ENCODE measurements at places on chromosomes 1 and 21.
A peak's percentile ranks its signal among the peaks of the same experiment; 100 is the strongest.

DNA sequence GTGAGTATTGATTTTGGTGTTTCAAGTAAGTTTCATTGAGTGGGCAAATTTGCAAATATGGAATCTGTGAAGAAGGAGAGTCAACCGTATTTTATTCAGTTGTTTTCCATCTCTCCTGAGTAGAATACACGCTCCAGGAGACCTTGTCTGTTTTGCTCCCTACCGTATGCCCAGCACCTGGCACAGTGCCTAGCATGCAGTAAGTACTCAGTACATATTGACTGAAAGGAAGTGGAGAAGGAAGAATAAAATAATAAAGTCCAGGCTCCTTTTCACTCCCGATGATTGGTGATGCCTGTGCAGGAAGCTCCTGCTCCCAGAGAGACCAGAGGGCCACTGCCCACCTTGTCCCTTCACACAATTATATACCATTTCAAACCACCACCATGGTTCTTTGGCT lies 59.4 kb upstream of the NEK2 start:
- no peak for DNase-seq

GRCh38 chr1:155176544-155177071 lies 3.0 kb downstream of the TRIM46 start:
- DNase-seq = peak; percentile 57

GRCh38 chr1:118116401-118116800 lies 68.6 kb downstream of the SPAG17 start:
- DNase-seq = no peak

- DNase-seq = no peak
These were observed 57.6 kb downstream of the WLS start for GRCh38 chr1:68174738-68175113.

DNA sequence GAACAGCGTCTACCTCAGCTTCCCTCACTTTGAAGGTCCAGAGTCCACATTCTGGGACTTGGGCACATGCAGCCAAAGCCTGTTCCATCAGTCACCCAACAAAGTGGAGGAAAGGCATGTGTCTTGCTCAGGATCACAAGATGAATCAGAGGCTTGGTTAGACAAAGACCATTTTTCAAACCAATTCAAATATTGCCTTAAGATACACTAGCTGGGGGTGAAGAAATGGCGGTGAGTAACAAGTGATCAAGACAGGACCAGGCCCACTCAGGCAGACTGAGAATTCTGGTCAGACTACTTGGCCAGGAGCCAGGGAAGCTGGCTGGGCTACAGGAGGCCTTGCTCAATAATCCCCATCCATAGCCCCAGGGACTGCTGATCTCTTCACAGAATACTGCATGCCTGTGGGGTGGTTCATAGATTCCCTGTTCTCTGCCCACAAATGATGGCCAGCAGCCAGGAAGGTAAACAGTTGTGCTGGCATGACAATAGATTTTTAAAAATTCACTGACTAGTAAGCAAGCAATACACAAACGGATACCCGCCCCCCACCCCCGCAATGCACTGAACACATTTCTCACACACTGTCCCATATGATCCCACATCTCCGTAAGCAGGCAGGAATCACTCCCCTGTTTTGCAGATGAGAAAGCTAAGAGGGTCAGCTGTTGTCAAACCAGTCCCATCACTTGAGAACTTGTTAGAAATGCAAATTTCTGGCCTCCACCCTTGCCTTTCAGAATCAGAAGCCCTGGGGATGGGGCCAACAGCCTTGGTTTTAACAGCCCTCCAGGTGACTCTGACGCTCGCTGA lies 27.2 kb downstream of the ERI3 start:
- no peak for DNase-seq

DNA sequence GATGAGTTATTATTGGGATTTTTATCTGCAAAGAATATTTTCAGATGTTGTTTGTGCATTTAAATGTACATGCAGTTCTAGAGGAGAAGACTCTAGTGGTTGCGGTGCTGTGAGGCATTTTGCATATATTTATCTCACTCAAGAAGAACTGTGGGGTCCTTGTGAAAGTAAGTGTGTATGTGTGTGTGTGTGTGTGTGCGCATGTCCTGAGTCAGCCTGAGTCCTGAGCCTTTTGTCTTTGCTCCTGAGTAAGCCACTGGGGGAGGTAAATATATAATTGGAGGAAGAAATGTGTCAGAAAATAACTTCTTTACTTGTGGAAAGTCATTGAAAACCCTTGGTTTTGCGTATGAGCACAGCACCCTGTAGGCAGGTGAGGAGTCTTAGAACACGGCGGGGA lies 55.6 kb upstream of the CD34 start:
- no peak for DNase-seq

GRCh38 chr1:63818567-63819325 lies 44.9 kb downstream of the ROR1 start:
- no peak for DNase-seq

DNA sequence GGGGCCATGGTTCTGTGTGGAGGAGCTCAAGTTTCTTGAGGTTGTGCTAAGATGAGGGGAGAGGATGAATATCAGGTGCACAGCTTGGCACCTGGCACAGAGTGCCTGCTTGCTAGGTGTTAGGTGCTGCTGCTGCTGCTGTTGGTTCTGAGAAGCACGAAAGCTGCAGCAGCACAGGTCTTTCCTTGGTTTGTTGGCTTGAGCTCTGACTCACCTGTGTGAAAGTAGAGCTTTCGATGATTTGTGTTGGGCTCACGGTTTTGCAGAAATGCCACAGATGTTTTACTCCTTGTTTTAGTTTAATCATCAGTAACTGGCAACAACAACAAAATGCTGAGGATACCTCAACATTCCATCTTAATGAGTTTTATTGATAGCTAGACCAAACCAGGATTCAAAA lies 221.6 kb downstream of the BRINP2 start:
- DNase-seq = no peak

DNA sequence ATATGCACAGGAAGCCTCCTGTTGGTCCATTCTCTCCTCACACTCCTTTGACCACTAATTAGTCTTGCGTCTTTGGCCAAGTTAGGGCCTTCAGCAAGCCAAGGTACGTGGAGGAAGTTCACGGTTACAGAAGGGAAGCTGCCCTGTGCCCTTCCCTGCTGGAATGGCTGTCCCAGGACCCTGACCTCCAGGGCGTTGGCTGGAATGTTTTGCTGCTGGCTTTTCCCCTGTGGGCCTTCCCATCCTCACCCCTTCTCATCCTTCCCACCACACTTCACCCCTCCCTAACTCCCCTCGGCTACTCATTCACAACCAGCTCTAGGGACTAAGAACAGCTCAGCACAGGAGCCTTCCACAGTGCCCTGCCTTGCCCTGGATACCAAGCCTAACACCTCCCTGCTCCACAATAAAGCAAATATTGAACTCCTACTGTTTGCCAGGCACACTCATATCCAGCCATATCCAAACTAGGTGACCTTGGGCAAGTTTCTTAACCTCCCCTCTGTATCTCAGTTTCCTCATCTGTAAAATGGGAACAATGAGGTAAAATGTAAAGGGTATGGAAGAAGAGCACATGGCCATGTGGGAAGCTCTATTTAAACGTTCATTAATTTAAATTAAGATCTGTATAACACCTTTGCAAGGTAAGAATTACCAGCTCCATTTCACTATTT lies 8.8 kb upstream of the CDCP2 start:
- no peak for DNase-seq

- DNase-seq = no peak
These were observed 7.7 kb downstream of the METTL18 start for GRCh38 chr1:169786974-169787373.

- DNase-seq = peak; percentile 82
These were observed 16.0 kb upstream of the GBP1 start for GRCh38 chr1:89081005-89081404.

- DNase-seq = no peak
These were observed 31.4 kb downstream of the SLC30A7 start for GRCh38 chr1:100927276-100927675.

GRCh38 chr1:72284348-72285073 lies 2.2 kb upstream of the NEGR1 start:
- no peak for DNase-seq

GRCh38 chr1:178724376-178724727 lies 692 bp upstream of the RALGPS2 start:
- DNase-seq = no peak

DNA sequence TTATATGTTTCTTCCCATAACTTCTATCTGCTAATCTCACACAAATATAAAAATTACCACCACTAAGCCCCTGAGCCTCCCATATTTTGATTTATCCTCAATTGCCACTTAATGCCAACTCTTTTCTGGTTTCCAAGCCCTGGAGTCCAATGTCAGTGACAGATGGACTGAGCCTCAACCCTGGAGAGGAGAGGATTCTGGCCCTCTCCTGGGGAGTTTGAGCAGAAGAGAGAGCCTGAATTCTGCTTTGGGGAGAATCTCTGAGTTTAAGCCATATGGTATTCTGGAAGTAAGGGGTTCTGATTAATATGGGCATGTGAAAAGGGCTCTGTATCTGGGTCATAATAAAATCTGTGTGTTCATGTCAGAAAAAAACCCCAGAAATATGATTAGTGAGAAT lies 8.5 kb downstream of the CADM3 start:
- no peak for DNase-seq

DNA sequence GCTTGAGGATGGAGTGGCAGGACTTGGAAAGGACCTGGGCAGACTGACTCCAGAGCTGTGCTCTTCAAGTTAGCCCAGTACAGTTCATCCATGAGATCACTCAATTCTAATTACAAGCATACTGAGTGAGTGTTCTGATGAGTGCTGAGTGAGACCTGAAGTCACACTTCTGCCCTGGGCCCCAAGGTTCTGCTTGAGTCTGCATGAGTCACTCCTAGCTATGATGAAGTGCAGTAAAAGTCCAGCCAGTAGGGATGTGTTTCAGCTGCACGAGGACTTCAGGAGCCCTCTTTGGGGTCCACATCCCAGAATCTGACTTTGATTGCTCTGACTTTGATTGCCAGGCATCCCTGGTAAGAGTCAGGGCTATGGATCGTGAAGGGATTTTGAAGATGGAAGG lies 35.8 kb downstream of the PLEKHA6 start:
- no peak for DNase-seq

DNA sequence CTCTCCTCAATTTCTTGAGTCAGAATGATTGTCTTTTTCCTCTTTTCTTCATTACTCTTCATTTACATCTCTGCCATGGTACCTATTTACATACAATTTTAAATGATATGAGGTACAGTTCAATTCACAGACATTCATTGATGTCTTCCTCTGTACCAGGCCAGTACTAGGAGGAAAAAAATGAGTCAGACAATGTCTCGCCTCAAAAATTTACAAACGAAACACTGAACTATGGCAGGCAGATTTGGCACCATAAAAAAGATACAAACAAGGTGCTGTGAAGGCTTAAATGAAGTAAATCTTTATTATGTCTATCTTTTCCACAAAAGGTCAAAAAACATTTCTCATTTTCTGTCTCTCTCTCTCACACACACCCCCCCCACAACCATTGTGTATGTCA lies 71.0 kb downstream of the RGS13 start:
- no peak for DNase-seq

GRCh38 chr1:12185036-12185917 lies 18.5 kb downstream of the TNFRSF1B start:
- no peak for DNase-seq

DNA sequence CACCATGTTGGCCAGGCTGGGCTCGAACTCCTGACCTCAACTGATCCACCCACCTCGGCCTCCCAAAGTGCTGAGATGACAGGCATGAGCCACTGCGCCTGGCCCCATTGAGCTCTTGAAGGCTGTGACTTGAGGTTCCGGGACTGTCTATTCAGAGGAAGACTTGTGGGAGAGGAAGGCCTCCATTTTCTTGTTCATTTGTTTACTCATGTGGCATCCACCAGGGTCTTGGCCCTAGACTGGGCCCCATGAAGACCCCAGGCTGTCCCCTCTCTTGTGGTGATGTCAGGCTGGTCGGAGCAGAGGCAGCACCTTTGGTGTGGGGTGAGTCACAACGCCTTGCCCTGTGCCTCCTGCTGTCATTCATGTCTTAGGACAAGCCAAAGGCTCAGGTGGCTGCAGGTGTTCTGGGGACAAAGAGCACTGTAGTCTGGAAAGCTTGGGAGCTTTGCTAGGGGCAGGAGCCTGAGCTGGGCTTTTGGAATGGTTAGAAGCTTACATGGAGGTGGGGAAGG lies 224.6 kb upstream of the C1orf174 start:
- DNase-seq = no peak

DNA sequence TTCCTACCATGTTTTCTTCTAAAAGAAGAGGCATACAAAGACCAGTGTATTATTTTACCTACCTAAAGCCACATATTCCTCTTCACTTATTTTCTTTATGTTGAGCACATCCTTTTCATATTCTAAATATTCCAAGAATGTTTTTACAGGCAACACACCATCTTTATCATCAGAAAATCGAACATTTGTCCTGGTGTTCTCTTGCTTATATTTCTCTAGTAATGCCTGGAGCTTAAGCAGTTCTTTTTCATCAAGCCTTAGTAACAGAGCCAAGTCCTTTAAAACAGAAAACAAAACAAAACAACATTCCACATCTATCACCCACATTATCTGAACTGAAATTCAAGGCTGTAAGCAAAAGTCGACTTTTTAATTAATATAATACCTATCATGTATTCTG lies 88.7 kb downstream of the IARS2 start:
- no peak for DNase-seq

DNA sequence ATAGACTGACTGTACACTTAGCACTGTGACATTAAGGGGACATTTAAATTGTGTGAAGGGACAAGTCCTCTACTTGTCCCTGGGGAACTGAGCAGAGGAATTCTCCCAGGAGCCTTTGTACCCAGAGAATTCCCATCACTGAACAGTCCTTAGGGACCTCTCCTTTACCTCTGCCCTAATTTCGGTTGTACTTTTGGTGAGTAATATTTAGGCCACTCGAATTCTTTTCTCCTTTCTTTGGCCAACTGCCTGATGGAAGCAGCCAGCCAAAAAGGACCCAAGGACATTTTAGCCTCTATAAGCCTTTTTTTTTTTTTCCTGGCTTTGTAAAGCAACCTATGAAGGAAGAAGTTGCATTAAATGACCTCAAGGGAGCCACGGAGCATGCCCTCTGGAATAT lies 71.5 kb downstream of the NR5A2 start:
- no peak for DNase-seq

DNA sequence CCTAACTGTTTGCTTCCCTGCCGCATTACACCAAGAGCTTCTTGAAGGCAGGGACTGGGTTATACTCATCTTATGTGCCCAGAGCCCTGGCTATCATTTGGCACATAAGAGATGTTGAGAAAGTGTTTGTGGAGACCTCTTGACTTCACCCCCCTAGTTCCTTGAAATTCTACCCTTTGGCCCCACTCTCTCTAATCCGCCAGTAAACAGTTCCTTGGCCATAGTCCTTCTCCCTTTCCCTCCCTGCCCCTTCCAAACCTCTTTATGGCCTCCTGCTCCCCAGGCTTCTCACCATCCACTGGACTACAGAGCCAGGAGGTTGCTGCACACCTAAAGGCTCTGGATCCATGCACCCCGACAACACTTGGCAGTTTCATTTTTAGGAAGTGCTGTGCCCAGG lies 1.5 kb upstream of the CDK18 start:
- DNase-seq = no peak

- DNase-seq = no peak
These were observed 227.1 kb downstream of the GRIK3 start for GRCh38 chr1:36807262-36807661.

GRCh38 chr1:64241069-64241468 lies 37.6 kb downstream of the UBE2U start:
- DNase-seq = no peak
